Colonic mucosa (tissue), 4 donors: ENCODE measurements at places on chromosomes 12 and 14.

DNA sequence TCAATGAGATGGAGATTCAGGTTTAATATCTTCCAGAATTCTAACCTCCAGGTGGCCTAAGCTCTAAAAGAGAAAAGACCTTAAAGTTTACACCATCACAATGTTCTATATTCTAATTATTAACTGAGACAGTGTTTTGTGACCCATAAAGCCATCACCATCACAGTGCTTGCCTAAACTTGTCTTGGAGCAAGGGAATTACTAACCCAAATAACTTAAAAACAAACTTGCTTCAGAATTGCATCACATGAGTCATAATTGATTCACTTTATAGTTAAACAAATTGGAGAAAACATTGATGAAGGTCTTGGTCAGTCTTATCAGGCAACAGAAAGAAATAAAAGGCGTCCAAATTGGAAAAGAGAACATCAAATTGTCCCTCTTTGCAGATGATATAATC, 54.5 kb upstream of the ALG10 start:
- no peak for DNase-seq

DNA sequence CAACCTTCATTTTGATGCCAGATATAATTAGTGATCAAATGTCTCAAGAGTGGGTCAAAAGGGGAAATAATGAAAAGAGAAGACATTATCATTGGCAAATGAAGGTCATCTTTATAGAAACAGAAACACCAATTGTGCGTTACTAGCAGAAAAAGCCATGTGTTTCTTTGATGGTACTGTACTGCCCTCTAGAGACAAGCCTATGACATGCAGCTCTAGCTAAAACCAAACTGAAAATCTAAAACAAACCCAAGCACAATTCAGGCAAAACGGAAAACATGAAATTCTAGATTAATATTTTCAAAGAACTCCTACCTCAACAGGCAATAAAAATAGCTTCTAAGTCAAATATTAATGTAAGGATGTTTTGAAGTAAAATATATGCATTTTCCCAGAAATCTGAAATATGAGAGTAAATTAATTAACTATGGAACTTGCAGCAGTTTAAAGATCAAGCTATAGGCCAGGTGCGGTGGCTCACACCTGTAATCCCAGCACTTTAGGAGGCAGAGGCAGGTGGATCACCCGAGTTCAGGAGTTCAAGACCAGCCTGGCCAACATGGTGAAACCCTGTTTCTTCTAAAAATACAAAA, 115.4 kb downstream of the KLHL28 start:
- DNase-seq = no peak

- no peak for DNase-seq
Measured at GRCh38 chr14:96215452-96216244, 11.0 kb downstream of the BDKRB2 start.

GRCh38 chr14:55127460-55127951, 1.5 kb upstream of the LGALS3 start:
- peak; percentile 67 for DNase-seq

DNA sequence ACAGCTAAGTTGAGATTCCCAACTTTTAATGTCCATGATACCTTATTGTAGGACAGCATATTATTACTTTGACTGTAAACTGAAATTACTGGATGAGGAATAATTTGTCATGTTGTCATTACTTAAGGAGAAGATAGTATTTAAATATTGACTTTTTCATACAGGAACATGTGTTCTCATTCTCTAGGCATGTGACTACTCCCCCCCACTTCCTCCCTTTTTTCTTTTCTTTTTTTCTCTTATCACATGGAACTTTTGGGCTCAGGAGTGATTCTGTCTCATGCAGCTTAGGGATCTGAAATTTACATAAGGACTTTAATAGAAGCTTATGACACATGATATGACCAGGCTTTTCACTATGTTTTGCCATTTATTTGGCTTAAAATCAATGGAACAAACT, 127.7 kb upstream of the SLCO1C1 start:
- DNase-seq = no peak

- DNase-seq = no peak
Measured at GRCh38 chr14:53470351-53471043, 317.4 kb upstream of the DDHD1 start.

- DNase-seq = no peak
Measured at GRCh38 chr14:104734051-104734587, 10.1 kb downstream of the ADSS1 start.

DNA sequence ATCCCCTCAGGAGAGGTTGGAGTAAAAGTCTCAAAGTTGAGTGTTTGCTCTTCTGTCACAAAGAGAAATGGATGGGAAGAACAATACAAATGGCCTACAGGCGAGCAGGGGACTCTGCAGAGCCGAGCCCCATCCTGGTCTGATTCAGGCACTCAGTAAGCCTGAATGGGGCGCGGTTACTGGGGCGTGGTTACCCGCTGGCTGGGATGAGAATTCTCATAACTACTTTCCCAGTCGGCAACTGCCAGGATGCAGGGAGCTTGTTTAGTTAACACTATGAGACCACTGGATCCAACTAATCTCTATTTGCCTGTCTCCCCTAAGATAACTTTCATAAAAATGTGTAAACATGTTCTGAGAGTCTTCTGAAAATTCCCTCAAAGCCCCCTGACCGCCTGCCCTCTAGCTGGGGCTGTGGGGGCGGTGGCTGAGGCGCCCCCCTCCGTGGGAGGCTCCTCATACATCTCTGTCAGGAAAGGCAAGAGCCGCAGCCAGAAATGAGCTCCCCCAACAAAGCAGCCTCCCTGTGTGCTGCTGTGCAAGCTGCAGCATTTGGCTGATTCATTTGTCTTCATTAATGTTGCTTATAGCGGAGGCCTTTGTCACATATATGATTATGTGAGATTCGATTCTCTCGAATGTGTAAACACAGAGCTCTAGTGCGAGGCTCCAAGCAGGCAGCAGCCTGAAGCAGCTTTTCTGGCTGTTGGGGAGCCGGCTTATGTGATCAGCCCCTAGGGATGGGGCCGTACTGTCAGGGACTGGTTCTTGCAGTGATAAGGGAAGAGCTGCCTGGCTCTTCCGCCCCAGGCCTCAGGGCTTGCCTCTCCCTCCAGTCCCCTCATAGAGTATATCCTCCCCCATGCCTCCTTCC, 126.1 kb upstream of the ARHGAP5 start:
- peak; percentile 84 for DNase-seq

- no peak for DNase-seq
Measured at GRCh38 chr14:25032092-25032784, 17.7 kb downstream of the STXBP6 start.

GRCh38 chr12:75997658-75998057, 33.9 kb downstream of the PHLDA1 start:
- DNase-seq = no peak

DNA sequence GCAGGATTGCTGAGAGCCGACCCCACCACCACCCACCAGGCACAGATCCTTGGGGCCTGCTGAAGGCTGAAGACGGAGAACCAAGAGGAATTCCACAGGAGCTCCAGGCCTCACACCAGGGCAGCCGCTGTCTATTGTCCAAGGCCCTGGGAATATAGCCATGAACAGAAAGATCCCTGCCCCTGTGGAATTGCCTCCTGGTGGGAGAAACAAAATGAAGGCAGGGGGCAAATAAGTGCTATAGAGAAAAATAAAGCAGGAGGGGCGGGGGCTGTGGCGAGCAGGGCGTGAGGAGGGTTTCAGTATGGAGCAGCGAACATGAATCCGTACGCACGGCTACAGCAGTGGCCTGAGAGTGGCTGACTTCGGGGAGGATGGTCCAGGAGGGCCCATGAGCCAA, 96.1 kb downstream of the EML1 start:
- DNase-seq = no peak

- no peak for DNase-seq
Measured at GRCh38 chr12:26896913-26897312, 40.9 kb downstream of the INTS13 start.

DNA sequence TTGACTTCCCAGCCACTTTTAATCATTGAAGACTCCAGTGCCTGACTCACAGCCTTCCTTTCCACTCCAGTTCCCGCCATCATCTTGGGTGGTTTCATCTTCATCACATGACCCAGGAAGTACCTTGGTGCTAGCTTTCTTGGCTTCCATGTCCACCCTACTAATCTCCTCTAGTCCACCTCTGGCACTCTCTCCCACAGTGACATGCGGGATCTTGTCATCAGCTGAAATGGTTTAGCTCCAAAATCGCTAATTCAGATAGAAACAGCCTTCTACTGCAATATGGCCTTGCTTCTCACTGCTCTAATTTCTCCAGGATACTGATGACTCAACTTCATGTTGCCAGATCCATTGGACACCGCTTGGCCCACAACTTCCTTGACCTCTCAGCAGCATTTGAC, 24.5 kb downstream of the WDR20 start:
- no peak for DNase-seq

DNA sequence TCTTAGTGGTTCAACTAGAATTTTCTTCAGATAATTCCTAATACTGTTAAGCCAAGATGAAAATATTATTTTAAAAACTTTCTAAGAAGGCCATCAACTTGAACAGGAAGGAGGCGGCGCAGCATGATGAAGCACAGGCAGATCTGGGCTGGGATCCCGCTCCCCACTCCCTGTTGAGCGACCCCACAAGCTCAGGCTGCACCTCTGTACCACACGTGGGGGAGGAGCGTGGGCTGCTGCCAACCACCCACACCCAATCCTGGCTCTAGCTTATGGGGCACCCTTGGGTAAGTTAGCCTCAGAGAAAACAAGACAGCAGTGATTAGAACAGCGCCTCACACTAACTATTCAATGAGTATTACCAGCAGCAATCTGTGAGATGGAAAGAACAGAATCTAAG, 6.0 kb downstream of the MTERF2 start:
- no peak for DNase-seq

DNA sequence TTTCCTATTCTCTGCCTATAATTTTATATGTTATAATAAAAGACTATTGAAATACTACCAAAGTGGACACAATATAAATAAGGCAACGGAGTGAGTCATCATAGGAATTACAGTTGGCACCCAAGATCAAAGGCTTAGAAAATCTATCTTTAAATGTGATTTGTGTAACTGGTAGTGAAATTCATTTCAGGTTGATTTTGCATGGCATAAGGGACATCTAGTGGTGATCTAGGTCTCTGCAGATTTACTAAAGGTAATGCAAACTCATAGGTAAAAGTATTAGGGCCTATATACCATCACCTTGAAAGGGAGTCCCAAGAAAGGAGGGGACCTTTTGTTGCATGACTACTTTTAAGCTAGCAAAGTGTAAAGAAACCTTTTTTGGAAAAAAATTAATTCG, 527.2 kb downstream of the NRXN3 start:
- DNase-seq = no peak

GRCh38 chr12:67137256-67137655, 131.9 kb upstream of the CAND1 start:
- no peak for DNase-seq

GRCh38 chr12:26870491-26871419, 37.8 kb upstream of the ITPR2 start:
- DNase-seq = peak; percentile 47

DNA sequence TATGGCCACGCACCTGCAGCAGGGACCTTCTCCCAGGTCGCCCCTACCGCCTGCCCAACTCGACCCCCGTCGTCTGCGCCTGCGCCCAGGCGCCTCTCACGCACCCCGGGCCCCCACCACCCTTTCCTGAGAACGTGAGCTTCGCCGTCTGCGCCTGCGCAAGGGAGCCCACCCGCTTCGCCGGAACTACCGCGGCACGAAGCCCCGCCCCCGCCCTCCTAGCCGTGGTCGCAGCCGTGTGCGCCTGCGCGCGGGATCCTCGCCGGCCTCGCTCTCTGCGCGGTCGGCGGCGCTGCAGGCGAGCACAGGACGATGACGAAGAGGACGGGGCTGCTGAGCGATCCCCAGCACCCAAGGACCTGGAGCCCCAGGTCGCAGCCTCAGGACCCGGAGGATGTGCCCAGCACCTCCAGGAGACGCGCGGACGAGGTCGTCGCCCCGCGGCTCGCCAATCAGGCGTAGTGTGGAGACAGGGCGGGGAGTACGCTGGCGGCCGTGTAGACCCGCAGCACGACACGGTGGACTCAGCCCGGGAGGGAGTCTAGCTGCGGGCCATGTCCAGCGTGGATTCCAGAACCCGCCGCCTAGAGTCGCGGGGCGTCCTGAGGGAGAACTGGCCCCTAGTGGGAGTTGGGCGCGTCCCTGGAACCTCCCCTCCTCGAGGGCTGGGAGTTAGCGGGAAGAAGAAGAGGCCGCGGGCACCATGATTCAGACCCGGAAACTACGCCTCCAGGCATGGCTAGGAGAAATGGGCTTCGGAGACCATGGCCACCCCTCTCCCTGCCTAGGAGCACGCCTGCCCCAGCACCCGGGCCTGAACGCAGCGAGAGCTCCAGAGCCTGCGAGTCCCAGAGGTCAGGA, 1120.8 kb upstream of the TMEM132C start:
- peak; percentile 75 for DNase-seq

DNA sequence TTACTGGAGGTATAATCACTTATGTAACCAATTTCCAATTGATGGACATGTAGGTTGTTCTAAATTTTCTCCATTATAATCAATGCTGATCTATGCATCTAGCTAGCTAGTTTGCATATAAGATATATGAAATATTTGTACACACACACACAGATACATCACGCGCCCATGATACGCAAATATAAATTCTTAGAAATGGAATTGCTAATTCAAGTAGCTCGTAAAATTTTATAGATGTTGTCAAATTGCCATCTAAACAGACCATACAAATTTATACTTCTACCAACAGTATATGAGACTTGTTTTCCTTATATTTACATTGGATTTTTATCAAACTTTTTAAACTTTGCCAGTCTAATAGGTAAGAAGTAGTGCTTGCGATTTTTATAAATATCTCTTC, 29.1 kb upstream of the TRIM9 start:
- DNase-seq = no peak

DNA sequence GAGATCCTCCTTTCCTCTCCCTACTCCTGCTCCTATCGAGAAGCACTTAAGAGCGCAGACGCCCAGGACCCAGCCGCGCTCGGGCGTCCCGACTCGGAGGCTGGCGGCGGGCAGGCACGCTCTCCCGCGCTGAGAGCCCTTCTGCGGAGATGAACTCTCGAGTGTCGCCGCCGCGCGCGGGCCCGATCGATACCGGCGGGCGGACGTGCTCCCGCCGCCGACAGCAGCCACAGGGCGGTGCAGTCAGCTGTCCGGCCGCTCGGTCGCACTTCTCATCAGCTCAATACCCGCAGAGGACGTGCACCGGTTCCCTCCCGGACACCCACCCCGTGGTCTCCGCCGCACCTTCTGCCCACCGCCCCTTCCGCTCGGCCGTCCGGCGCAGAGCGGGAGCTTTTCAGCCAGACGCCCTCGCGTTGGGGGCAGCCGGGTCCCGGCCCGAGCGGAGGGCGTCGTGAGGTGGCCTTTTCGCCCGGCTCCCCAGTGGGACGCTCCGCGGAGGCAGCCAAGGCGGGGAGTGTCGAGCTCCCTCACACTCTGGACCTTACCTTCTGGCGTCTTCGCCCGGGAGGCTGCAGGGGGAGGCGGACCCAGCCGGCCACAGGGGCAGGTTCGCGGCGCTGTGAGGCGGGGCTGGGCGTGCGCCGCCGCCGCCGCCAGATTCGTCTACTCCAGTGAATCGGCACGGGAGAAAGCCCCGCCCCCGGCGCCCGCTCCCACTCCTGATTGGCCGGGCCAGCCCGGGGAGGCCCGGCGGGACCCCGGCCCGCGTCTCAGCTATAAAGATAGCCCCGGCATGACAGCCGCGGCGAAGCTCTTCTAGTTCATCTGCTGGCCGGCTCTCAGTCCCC, at the start of gene INSM2:
INSM2 (plus strand) TSS at position 808 of the 851 bp plus-strand sequence. CDS start 89 bp downstream, outside the sequence.
- DNase-seq = peak; percentile 78
